Neural progenitor cell (in vitro differentiated cells): ENCODE measurements at places on chromosomes 7 and 10.

DNA sequence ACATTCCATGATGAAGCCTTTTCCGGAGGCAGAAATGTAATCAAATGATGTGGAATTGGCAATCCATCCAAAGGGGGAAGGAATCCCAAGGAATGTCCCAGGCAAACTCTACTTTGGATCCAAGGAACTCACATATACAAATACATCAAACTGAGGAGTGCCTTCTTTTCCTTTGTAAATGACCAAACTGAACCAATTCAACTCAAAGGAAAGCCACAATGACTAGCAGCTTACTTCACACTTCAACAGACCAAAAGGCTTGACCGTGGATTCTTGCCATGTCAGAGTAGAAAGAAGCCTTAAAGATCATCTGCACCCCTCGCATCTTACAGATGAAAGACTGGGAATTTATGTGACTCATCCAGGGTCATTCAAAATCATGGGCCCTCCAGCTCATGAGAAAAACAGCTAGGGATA is 79.7 kb upstream of the MACROH2A2 start:
- no peak for DNase-seq

- DNase-seq: no peak
These were observed 2.3 kb upstream of the H2BK1 start for GRCh38 chr7:151212626-151213025.

GRCh38 chr7:93943816-93944540 is 22.4 kb downstream of the GNG11 start:
- DNase-seq: no peak

GRCh38 chr10:97895084-97895483 is 45.4 kb downstream of the GOLGA7B start:
- no peak for DNase-seq

DNA sequence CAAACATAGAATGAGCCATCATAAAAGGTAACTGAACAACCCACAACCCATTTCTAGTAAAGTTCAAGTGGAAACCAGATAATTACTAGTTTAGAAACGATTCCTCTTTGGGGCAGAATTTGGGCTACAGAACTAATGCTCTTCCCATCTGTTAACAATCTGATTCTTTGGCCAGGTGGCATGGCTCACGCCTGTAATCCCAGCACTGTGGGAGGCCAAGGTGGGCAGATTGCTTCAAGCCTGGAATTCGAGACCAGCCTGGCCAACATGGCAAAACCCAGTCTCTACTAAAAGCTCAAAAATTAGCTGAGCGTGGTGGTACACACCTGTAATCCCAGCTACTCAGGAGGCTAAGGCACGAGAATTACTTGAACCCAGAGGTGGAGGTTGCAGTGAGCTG is 18.5 kb downstream of the CYP51A1 start:
- DNase-seq: no peak

DNA sequence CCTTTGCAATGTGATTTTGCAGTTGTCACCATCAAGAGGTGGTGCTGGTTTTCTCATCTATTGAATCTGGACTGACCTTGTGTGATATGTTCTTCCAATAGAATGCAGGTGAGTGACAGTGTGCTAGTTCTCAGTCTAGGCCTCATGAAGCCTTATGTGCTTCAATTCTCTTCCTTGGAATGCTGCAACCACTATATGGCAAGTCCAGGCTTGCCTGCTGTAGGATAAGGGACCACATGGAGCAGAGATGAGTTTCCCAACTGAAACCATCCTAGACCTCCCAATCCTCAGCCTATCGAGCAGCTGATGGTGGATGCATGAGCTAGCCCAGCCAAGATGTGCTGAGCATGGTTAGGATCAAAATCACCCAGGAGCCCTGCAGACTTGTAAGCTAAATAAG is 32.6 kb upstream of the ARHGAP21 start:
- DNase-seq: no peak
